ENCODE measurements at places on chromosomes 4 and X. TPM values are rescaled to one million over a fixed set of nuclear protein-coding genes. Genes with fewer than 3 reads are reported as not detected.

DNA sequence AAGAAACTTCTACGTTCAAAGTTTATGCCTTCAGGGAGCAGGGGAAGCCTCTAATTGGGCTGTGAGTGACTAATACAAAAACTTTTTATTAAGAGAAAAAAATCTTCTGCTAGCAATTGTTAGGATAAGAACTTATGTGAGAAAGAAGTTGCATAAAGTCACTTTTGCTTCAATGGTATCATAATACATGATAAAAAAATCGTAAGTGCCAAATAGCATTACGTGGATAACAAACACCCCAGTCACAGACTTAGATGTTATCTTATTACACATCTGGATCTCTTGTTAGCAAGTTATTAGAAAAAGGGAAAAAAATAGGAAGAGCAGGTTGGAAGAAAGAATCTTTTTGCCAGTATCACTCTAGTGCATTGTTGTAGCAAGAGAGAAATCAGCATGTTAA lies 4.2 kb upstream of the NDST4 start:
- no peak for DNase-seq

- no peak for DNase-seq
Observed at GRCh38 chrX:108090491-108091263, 665 bp downstream of the PSMD10 start.

Gene NDST3
- total RNA-seq, result 0.48 TPM

- no peak for DNase-seq
Observed at GRCh38 chr4:90002441-90003062, 107.9 kb downstream of the MMRN1 start.

Gene LANCL3
- 0.05 TPM for total RNA-seq

Gene CXCL8
- total RNA-seq, result 0.28 TPM

- DNase-seq, result no peak
Observed at GRCh38 chr4:150909116-150909515, 106.0 kb downstream of the LRBA start.
